ENCODE measurements at places on chromosomes 2 and 18.

DNA sequence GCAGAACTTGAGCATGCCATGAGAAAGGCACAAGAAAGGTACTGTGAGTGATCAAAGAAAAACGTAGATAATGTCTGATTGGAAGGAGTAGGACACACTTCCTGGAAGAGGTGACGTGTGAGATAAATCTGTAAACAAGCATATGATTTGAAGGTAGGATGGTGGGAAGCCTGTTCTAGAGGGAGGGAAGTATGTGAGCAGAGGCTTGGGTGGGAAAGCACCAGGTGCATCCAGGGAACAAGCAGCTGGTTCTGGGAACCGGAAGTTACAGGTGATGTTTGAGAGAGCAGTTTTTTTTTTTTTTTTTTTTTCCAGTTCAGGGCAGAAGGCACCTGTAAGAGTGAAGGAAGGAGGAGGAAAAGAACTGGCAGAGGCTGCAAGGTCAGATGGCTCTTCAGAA, 116.6 kb upstream of the EFEMP1 start:
- no peak for DNase-seq
- H3K36me3 ChIP-seq = no peaks in the 10 kb centered on the region
- no peak overlapping the region for H3K27ac ChIP-seq
- H3K4me1 ChIP-seq = no peaks in the 10 kb centered on the region

DNA sequence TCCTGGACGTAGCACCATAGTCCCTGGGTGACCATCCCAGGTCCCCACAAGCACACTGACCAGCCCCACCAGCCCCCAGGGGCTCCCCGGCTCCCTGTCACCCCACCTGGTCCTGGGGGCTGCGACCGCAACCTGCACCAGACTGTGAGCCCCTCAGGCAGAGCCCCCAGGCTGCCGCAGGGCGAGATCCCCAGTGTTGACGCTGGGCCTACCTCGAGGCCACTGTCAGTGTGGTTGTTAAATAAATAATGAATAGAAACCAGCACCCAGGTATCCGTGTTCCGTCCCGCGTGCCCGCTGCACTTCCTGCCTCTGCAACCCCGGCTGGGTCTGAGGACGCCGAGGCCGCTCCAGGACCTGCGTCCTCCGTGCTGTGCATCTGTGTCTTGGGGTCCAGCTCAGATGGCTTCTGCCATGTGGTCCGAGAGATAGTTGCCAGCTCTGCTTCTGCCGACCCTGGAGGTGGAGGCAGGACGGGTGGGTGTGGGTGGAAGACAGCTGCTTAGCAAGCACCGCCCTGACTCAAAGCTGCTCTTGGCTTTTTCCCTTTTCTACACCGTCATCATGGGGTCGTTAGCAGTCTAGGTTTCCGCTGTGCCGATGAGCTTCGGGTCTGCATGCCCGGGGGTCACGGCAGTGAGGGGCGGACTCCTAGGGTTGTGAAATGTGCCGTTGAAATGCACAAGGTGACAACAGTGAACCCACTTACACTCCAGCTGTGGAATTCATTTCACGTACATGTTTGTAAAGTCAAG, 74.2 kb downstream of the NFATC1 start:
- H3K4me3 ChIP-seq = no peak overlapping the region
- H3K27ac ChIP-seq = no peak overlapping the region
- no peaks in the 10 kb centered on the region for H3K36me3 ChIP-seq
- no peak for DNase-seq
- H3K27me3 ChIP-seq = no peaks in the 10 kb centered on the region
- no peaks in the 10 kb centered on the region for H3K4me1 ChIP-seq

DNA sequence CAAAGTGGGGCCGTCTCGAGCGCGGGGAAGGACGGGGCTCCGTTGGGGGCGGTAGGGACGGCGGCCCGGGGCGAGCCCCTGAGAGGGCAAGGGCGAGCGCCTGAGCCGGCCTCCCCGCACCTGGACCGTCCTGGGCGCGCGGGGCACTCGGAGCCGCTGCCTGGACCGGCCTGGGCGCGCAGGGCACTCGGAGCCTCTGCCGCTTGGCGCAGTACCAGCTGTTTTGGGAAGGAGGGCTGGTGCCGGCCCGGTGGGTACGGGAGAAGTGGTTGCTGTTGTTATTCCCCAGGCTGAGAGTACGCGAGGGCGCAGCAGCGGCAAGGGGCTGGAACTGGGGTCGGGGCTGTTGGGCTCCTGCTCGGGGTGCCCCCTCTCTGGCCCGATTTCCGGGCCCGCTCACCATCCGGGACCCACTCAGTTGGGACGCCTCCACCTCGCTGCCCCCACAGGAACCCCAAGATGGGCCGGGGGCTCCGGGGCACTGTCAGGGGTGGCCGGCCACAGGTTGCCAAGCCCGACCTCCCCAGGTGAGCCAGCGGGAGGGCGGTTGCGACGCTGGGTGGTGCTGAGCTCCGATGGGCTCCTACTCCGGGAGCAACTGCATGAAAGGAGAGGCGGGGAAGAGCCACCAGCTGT, 579 bp downstream of the ARHGEF4 start:
- H3K4me1 ChIP-seq = peaks cover 5% of the 10 kb centered on the region
- no peak overlapping the region for H3K27ac ChIP-seq
- H3K4me3 ChIP-seq = peak overlapping the region; percentile 44
- no peaks in the 10 kb centered on the region for H3K36me3 ChIP-seq
- H3K27me3 ChIP-seq = peaks cover 18% of the 10 kb centered on the region

GRCh38 chr2:24362253-24362652, 1.9 kb upstream of the ITSN2 start:
- no peaks in the 10 kb centered on the region for H3K36me3 ChIP-seq
- H3K27me3 ChIP-seq = no peaks in the 10 kb centered on the region
- no peak overlapping the region for H3K4me3 ChIP-seq
- H3K27ac ChIP-seq = no peak overlapping the region

DNA sequence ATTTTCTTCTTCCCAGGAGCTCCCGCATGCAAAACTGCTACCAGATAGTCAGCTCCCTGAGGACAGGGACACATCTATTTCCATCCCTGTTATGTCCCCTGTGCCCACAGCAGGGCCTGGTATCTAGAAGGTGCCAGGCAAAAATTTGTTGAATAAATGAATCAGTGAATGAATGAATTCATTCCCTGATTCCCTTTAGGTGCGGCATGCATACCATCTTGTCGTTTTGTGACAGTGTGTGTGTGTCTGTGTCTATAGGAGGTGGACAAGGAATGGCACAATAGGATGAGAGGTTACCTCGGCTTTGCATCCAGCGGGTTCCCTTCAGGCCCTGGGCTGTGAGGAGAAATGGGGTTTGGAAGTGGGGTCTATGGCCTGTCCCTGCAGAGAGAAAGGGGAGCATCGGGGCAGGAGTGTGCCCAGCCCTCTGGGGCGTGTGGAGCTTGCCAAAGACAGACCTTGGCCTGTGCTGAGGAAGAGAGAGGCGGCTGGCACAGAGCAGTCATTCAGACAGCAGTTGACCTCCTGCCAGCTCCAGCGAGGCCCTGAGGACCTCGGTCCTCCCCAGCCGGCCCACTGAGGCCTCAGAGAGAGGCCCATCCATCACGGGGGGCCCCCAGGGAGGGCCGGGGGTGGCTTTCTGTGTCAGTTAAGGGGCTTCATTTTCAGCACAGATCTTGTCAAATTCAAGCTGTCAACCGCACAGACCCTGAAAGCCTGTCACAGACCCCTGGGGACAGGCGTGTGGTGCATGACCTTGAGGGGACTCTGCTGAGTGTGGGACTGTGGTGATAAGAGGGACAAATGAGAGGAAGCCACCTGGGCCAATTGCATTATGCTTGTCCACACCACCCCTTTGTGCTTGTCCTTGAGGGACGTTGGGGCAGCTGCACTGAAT, 125.9 kb upstream of the CXCR4 start:
- H3K27me3 ChIP-seq = no peaks in the 10 kb centered on the region
- no peak for DNase-seq
- H3K27ac ChIP-seq = no peak overlapping the region
- no peak overlapping the region for H3K4me3 ChIP-seq
- H3K36me3 ChIP-seq = no peaks in the 10 kb centered on the region
- H3K4me1 ChIP-seq = no peaks in the 10 kb centered on the region

- H3K4me1 ChIP-seq = peaks cover 8% of the 10 kb centered on the region
- H3K4me3 ChIP-seq = no peak overlapping the region
- no peaks in the 10 kb centered on the region for H3K27me3 ChIP-seq
- DNase-seq = no peak
- H3K27ac ChIP-seq = no peak overlapping the region
- H3K36me3 ChIP-seq = no peaks in the 10 kb centered on the region
These were observed 67.8 kb upstream of the PARD3B start for GRCh38 chr2:204477358-204477950.

DNA sequence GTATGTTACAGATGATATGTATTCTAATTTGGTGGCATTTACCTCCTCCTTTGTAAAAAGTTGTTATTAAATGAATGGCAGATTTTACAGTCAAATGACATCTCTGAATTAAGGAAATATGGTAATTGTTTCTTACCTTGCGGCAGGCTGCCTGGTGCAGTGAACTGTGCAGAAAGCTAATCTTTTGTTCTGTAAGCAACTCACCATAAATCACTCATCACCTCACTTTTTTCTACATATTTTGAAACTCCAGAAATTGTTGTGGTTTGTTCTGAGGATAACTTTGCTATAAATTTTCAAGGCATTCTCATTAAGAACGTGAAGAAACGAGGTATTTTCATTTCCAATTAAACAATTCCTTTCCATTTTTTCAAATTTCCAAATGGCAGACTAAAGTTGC, 52.7 kb downstream of the ST6GAL2 start:
- H3K36me3 ChIP-seq = peaks cover 2% of the 10 kb centered on the region
- H3K27me3 ChIP-seq = no peaks in the 10 kb centered on the region
- H3K4me1 ChIP-seq = no peaks in the 10 kb centered on the region
- H3K4me3 ChIP-seq = no peak overlapping the region

- no peaks in the 10 kb centered on the region for H3K27me3 ChIP-seq
- H3K4me1 ChIP-seq = no peaks in the 10 kb centered on the region
- no peaks in the 10 kb centered on the region for H3K36me3 ChIP-seq
- no peak for DNase-seq
- no peak overlapping the region for H3K4me3 ChIP-seq
These were observed 159.2 kb upstream of the SH3BP4 start for GRCh38 chr2:234792621-234793022.

DNA sequence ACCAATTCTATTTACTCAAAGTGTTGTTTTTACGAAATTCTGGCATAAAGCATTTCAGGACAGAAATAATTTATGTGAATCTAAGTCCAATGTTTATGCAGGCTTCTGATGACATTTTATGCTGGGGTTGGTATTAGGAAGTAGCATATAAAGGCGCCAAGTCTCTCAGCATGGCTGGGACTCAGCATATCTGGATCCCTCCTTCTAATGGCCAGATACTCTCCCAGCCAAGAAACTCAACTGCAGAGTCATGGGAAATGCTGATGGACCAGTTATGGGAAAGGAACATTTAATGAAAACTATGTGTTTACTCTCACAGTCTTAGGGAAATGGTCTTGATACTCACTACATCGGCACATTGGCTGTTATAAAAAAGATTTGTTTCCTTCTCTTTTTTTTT, 392.2 kb downstream of the ARHGAP15 start:
- H3K4me3 ChIP-seq = no peak overlapping the region
- no peak overlapping the region for H3K27ac ChIP-seq
- no peak for DNase-seq
- no peaks in the 10 kb centered on the region for H3K27me3 ChIP-seq

DNA sequence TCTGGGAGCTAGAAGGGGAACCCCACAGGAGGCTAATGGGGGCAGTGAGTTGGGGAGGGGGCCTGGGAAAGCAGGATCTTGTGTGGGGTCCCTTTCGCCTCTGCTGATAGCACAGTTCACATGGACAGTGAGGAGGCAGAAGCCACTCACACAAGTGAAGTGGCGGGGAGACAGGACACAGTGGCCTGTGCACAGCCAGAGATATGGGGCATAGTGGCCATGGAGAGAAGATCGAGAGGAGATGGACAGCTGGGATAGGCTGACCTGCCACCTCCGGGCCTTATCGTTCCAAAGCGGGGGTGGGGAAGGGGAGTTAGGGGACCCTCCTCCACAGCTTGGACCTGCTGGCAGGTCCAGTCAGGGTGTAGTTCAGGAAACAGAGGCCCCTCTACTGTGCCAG, 69.8 kb upstream of the EDAR start:
- H3K4me3 ChIP-seq = no peak overlapping the region
- H3K27me3 ChIP-seq = no peaks in the 10 kb centered on the region
- no peak overlapping the region for H3K27ac ChIP-seq

DNA sequence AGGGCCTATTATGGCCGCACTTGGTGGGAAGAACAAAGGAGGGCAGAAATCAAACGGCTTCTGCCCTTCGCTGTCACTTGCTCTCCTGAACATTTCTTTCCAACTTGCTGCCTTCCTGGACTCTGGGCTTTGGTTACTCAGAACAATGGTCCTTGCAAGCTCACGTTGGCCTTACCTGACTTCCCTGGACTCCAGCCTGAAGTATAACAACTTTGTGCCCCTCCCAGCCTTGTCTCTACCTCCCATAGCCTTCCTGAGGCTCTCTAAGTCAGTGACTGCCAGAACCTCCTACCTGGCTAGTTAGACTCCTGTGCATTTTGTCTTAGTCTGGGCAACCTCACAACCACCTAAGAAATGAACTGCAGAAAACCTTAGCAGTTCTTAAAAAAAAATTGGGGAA, 30.2 kb upstream of the ITPRID2 start:
- H3K27ac ChIP-seq = no peak overlapping the region
- H3K4me3 ChIP-seq = no peak overlapping the region
- DNase-seq = no peak
- no peaks in the 10 kb centered on the region for H3K36me3 ChIP-seq
- no peaks in the 10 kb centered on the region for H3K4me1 ChIP-seq
- H3K27me3 ChIP-seq = no peaks in the 10 kb centered on the region

All from trophoblast cell (in vitro differentiated cells and primary cell).